Karpas-422 (cell line): ENCODE measurements at places on chromosomes 4 and X. TPM values are rescaled to one million over a fixed set of nuclear protein-coding genes. Genes with fewer than 3 reads are reported as not detected.

DNA sequence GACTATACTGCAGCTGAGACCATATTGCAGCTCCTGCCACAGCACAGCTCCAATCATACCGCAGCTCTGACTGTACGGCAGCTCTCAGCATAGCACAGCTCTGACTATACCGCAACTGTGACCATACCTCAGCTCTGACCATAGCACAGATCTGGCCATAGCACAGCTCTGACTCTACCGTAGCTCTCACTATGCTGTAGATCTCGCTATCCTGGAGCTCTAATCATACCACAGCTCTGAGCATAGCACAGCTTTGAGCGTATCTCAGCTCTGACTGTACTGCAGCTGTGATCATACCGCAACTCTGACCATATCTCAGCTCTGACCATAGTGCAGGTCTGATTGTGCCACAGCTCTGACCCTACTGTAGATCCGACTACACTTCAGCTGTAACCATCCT is 139.2 kb downstream of the ASMT start:
- DNase-seq: no peak

DNA sequence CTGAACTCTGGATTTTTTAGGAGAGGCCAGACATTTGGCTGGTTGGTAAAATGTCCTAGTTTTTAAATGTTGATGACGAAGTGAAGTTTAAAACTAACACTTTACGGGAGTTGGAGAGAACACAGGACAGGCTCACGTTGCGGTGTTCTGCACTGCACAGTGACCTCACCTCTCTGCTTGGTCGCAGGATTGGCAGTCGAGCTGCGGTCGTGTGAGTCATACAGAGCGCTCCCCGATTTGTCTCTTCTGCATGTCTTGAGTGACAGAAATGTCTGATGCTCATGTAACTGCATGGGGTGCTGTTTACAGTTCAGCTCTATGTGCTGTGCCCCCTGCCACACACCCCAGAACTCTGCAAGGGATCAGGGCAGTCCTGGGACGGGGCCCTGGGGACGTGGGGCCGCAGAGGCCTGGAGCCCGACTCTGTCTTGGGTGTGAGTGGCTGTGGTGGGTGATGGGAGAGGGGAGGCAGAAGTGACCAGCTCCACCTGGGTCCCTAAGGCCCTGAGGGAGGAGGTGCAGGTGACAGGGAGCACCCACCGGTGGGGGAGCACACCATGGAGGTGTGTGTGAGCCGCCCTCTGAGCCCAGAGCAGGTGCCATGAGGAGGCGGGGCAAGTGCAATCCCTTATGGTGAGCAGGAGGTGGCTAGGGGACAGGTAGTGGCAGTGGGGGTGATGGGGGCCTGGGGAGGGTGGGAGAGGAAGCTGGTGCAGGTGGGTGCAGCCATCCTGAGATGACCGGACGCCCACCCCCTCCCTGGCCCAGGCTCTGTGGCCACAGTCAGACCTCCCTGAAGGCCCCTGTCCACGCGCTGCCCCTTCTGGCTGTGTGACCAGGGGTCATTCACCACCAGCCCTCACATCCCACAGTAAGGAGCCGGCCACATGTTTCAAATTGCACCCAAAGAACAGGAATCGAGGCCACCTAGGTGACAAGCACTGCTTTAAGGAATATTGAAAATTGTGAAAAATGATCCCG is 77.9 kb upstream of the ADRA2C start:
- DNase-seq: no peak

DNA sequence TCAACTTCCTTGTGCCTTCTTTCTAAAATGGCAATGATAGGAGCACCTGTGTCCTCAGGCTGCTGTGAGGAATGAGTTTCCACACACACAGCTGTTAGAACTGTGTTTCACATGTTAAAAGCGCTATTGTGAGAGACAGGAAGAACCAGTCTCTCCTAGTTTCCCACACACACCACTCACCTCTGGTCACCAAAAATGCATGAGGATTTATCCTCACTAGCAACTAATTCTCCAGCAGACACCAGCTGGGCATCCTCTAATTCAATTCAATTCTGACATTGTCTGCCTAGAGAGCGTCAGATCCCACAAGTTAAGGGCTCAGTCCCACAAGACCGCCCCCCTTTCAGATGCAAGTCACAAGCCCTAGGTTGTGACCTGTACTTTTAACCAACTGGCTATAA is 29.0 kb upstream of the SLC2A9 start:
- no peak for DNase-seq

- no peak for DNase-seq
Measured at GRCh38 chr4:37665333-37666320, 20.5 kb downstream of the RELL1 start.

GRCh38 chr4:144223149-144223548 is 82.6 kb upstream of the GYPA start:
- no peak for DNase-seq

The ZAR1 gene
- not detected in 2 replicates for total RNA-seq

The TMEM150C gene
- total RNA-seq: not detected in 2 replicates
